ENCODE measurements at places on chromosomes 1 and 21. TPM values are rescaled to one million over a fixed set of nuclear protein-coding genes. Genes with fewer than 3 reads are reported as not detected.
A peak's percentile ranks its signal among the peaks of the same experiment; 100 is the strongest.

- peak; percentile 89 for DNase-seq
- H3K4me1 ChIP-seq, result no peaks in the 10 kb centered on the region
- H3K27me3 ChIP-seq, result no peaks in the 10 kb centered on the region
- no peak overlapping the region for H3K4me3 ChIP-seq
- peaks cover 46% of the 10 kb centered on the region for H3K36me3 ChIP-seq
- peak overlapping the region; percentile 49 for H3K27ac ChIP-seq
Observed at GRCh38 chr1:228283043-228283371, 75.2 kb downstream of the OBSCN start.

- no peaks in the 10 kb centered on the region for H3K36me3 ChIP-seq
- peaks cover 4% of the 10 kb centered on the region for H3K4me1 ChIP-seq
- no peak for DNase-seq
- H3K4me3 ChIP-seq, result no peak overlapping the region
- no peak overlapping the region for H3K27ac ChIP-seq
Observed at GRCh38 chr1:64519901-64520300, 50.0 kb downstream of the CACHD1 start.

DNA sequence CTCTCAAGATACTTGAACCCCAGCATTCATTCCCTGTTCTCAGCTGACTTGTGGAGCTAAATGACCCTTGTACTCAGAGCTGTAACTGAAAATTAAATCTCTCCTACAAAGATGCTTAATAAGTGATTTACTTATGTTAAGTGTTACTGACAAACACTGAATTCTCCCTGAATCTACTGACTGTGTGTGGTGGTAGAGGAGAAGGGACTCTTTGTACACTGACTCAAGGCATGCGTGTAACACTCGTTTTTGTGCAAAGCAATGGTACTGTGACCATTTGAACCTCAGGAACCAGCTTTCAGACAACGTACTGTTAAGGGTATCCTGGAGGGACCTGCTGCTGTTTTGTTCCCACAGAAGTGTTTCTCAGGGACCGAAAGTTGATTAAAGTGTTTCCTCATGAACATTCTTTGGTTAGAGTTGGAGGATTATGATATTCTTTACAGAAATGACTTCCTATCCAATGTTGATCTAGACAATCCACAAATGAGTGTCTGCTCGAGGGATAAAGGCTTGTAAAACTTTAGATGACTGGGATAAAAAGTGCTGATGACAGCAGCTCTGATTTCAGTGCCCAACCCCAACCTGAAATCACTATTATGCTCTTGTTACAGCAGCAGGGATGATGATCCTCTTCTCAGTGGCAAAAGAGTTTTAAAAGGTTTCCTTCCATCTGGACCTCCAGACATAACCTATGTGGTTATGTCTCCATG, 12.8 kb downstream of the RGL1 start:
- H3K36me3 ChIP-seq, result no peaks in the 10 kb centered on the region
- no peaks in the 10 kb centered on the region for H3K27me3 ChIP-seq
- no peak overlapping the region for H3K4me3 ChIP-seq
- H3K4me1 ChIP-seq, result peaks cover 74% of the 10 kb centered on the region

DNA sequence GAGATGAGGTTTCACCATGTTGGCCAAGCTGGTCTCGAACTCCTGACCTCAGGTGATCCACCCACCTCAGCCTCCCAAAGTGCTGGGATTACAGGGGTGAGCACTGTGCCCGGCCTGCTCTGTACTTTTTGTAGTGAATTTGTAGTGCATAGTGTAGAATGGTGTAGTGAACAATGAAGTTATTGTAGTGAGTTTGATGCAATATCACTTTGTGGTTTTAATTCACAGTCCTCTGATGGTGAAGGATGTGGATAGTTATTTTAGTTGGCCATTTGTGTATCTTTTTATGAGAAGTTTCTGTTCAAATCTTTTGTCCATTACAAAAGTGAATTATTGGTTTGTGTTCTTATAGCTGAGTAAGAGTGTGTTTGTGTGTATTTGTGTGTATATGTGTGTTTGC, 57.6 kb downstream of the PDE4B start:
- DNase-seq, result no peak
- H3K4me1 ChIP-seq, result no peaks in the 10 kb centered on the region
- H3K27me3 ChIP-seq, result no peaks in the 10 kb centered on the region
- H3K4me3 ChIP-seq, result no peak overlapping the region

GRCh38 chr1:169106921-169107602, 572 bp downstream of the ATP1B1 start:
- H3K36me3 ChIP-seq, result no peaks in the 10 kb centered on the region
- peaks cover 41% of the 10 kb centered on the region for H3K27me3 ChIP-seq
- H3K4me1 ChIP-seq, result peaks cover 85% of the 10 kb centered on the region
- peak; percentile 80 for DNase-seq
- peak overlapping the region; percentile 88 for H3K27ac ChIP-seq

- H3K27ac ChIP-seq, result no peak overlapping the region
- H3K4me3 ChIP-seq, result no peak overlapping the region
- no peaks in the 10 kb centered on the region for H3K27me3 ChIP-seq
- H3K4me1 ChIP-seq, result no peaks in the 10 kb centered on the region
- no peaks in the 10 kb centered on the region for H3K36me3 ChIP-seq
- no peak for DNase-seq
Observed at GRCh38 chr1:238624776-238625175, 734.1 kb upstream of the ZP4 start.

DNA sequence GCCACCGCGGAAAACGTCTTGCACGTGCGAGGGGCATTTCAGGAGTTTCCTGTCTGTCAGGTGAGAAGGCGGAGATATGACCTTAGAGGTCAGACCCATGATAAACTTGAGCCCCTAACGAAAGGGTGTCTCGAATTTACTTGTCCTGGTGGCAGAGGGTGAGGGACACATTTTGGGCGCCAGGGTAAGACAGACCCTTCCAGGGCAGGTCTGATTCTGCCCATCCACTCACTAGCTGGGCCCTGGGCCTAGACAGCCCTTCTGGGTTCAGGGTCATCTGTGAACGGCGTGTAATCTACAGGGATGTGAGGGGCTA, 395 bp upstream of the CSRP1 start:
- no peaks in the 10 kb centered on the region for H3K36me3 ChIP-seq
- peaks cover 81% of the 10 kb centered on the region for H3K4me1 ChIP-seq
- no peaks in the 10 kb centered on the region for H3K27me3 ChIP-seq
- H3K4me3 ChIP-seq, result peak overlapping the region; percentile 92
- H3K27ac ChIP-seq, result peak overlapping the region; percentile 93

DNA sequence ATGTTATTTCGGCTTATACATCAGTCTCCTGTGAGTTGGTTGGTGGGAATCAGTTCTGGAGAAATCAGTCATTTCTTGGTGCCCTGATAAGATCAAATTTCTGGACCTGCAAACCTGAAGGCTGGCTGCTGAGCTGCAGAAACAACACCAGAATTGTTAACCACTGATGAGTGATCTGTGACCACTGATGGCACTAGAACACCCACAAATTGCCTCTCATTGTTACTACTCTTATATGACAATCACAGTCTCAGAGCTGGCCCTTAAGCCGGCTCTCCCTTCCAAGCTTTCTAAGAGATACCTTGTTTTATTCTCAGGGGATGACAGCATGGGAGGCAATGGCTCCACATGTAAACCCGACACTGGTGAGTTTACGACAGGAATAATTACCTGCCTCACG, 1.9 kb downstream of the C1orf162 start:
- no peaks in the 10 kb centered on the region for H3K27me3 ChIP-seq
- peaks cover 93% of the 10 kb centered on the region for H3K4me1 ChIP-seq
- peaks cover 3% of the 10 kb centered on the region for H3K36me3 ChIP-seq
- DNase-seq, result no peak

- H3K27ac ChIP-seq, result peak overlapping the region; percentile 94
- no peak for DNase-seq
- H3K4me1 ChIP-seq, result peaks cover 57% of the 10 kb centered on the region
Observed at GRCh38 chr1:227733751-227734545, 1.2 kb downstream of the JMJD4 start.

DNA sequence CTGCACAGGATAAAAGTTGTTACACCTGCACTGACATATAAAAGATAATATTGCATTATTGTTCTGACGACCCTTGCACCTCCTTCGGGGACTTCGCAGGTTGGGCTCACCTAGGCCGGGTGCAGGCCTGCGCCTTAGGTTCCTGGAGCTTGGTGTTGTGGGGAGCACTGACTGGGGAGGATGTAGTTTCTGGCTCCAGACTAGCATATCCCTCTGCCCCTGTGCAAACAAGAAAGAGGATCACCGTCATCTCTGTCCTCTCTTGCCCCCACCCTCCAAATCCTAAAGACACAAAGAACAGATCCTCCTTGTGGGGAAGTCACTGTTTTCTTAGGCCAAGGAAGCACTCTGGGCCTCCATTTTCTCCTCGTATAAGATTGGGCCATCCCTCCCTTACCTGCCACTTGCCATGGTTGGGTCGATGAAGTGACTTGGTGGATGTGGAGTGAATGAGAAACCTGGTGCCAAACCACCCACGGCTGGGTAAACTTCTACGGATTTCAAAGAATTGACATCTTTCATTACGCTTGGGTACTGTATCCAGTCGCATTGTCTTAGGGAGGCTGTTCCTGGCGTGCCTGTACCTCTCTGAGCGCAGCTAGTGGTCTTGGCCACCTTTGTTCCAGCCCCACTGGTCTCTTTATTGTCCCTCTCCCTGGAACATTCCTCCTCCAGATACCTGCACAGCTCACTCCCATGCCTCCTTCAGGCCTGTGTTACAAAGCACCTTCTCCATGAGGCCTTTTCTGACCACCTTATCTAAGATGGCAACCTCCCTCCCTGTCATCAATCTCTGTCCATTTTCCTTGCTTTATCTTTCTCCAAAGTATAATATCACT, 34.4 kb upstream of the PKP1 start:
- H3K36me3 ChIP-seq, result no peaks in the 10 kb centered on the region
- peaks cover 5% of the 10 kb centered on the region for H3K27me3 ChIP-seq
- H3K4me3 ChIP-seq, result no peak overlapping the region
- no peaks in the 10 kb centered on the region for H3K4me1 ChIP-seq

Gene FMO1
- total RNA-seq, result not detected

Gene KRTAP27-1
- total RNA-seq, result not detected

Gene AMY1C
- total RNA-seq, result not detected

Gene KCNN3
- total RNA-seq, result 15.1 TPM

Gene LCE2B
- total RNA-seq, result not detected

Gene PTPN22
- 25.5 TPM for total RNA-seq
